ENCODE measurements at places on chromosomes 3 and 15.

GRCh38 chr15:93333796-93334195 is 244.8 kb upstream of the RGMA start:
- no peak for DNase-seq

DNA sequence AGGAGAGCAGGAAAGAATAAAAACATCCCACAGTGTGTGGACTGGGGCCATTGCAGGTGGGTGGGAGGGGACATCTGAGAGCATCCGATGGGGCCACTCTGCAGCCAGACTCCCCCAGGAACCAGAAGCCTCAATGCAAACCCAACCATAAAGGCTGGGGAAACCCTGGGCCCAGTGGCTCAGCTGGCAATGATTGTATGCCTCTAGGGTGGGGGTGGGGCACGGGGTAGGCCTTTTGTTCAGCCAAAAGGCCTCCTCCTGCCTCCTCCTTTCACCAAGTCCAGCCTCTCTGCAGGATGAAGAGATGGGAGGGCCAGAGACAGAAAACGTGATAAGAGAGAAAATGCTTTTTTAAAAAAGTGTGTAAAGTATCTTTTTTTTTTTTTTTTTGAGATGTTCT is 45.5 kb upstream of the HERC1 start:
- no peak for DNase-seq

- DNase-seq, result no peak
Observed at GRCh38 chr3:9398700-9399336, 1.4 kb downstream of the SETD5 start.

DNA sequence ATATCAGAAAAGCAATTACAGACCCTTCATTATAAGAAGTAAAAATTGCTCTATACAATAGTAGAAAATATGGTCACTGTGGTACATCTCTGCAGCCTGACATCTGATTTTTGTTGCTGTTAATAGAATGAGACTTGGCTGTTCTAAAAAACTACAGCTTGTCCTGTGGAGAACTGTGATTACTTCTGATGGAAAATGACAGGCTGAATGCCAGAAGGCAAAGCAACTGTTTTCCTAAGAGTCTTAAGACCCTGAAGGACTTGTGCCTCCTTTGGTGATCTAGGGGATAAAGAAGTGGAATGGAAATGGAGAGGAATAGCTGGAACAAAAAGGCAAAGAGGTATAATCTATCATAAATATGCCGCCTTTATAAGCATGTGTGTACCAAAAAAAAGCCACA is 314.8 kb downstream of the BCHE start:
- no peak for DNase-seq

GRCh38 chr3:58151637-58152036 is 59.1 kb downstream of the DNASE1L3 start:
- no peak for DNase-seq

DNA sequence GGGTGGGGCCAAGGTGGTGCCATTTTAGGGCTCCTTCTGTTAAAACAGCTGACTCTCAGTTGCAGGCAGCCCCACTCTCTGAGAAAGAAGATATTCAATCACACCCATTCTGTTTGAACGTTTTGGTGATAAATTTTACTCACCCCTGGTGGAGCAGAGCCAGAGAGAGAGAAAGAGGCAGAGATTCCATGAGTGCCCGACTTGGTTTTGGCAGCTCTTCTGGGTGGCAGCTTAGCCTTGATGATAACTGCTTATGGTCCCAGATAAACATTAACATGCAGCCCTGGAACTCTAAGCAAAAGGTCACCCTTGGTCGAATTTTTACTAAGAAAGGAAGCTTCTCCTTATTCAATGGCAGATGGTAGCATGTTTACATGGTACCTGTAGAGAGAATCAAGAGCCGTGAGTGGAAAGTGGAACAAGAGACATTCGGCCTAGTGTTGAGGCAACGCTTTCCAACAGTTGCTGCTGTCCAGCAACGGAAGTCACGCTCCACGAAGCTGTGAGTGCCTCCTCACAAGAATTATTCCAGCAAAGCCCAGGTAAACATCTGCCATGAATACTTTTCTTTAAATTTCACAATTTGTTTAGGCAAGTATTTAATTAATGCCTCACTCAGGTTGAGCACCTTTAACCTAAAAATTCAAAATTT is 530.6 kb upstream of the ROBO2 start:
- no peak for DNase-seq

DNA sequence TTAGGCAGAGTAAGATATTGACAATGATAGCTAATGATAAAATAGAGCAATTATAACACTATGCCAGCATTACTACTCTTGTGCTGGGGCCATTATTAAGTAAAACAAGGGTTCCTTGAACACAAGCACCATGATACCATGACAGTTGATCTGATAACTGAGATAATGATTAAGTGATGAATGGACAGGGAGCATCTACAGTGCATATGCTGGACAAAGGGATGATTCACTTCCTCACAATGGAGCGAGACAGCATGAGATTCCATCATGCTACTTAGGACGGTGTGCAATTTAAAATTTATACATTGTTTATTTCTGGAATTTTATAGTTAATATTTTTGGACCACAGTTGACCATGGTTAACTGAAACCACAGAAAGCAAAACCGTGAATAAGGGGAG is 156.6 kb downstream of the FHIT start:
- DNase-seq, result no peak

DNA sequence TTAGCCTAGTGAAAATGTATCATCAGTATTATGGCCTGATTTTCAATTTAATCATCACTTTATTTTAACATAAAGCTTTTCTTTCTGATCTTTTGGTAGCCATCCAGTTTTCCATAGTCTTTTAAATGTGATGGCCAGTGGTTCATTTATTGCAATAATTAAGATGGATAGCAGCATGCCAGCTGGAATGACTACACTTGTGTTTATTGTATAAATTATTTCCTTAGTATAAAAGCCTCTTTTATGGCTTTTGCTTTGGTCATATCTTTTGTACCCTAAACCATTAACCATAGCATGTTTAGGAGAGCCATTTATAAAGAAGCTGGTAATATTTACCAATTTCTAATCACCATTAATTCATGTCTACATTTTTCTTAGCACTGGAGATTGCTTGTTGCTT is 31.7 kb downstream of the ALCAM start:
- DNase-seq, result no peak

DNA sequence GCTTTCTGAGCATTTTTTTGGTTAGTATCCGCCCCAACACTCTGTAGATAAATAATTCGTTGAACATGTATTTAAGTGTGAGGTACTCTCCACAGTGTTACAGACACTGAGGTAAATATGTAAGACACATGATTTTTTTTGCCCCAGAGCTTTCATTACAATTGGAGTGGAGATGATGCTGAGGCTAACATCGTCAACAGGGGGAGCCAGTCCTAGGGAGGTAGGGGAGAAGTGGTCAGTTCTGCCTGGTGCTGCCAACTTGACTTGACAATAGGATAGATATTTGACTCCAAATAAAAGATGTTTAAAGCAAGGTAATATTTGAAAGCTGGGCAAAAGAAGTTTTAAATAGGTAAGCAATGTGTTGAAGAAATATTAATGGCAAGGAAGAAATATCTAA is 295.7 kb downstream of the UNC13C start:
- peak; percentile 0 for DNase-seq

DNA sequence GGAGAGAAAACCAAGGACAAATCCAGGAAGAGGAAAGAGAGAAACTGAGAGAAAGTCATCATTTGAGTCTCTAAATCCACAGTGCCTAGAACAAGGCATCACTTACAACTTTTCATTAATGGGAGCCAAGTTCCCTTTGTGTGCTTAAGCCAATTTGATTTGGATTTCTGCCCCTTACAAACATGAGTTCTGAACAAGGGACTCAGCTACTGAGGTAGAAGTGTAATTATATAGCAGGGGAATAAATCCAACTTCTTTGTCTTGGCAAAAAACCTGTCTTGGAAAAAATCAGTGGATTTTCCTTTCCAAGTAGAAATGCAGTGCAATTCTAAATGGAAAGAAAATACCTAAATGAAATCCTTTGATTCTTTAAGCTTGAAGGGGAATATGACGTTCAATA is 307.2 kb upstream of the CNTN3 start:
- DNase-seq, result no peak

GRCh38 chr3:7659079-7659478 is 798.2 kb downstream of the GRM7 start:
- DNase-seq, result no peak

- DNase-seq, result no peak
Observed at GRCh38 chr15:47997195-47998080, 123.4 kb upstream of the SLC24A5 start.

- DNase-seq, result no peak
Observed at GRCh38 chr15:70250208-70251201, 152.8 kb upstream of the TLE3 start.

- DNase-seq, result no peak
Observed at GRCh38 chr15:33411596-33412540, 101.1 kb downstream of the RYR3 start.

DNA sequence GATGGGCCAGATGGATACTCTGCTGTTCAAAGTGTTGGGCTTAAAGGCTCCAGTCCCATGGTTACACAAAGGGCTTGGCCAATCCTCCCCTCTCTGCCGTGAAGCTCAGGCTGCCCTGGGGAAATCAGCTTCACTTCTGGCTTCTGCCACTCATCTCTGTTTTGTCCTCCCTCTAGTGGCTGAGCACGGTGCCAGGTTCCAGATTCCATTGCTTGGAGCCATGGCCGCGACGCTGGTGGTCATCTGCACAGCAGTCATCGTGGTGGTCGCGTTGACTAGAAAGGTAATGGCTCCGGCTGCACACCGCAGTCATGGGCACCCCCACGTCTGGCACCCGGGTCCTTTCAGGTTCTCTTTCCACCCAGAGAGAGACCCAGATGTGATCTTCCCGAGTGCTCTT is 5.6 kb downstream of the TIGIT start:
- DNase-seq, result peak; percentile 37

- DNase-seq, result no peak
Observed at GRCh38 chr3:120258009-120258408, 27.0 kb downstream of the GPR156 start.

GRCh38 chr15:76195506-76196268 is 115.6 kb downstream of the ETFA start:
- DNase-seq, result no peak

- no peak for DNase-seq
Observed at GRCh38 chr3:71208211-71209095, 375.1 kb downstream of the FOXP1 start.

DNA sequence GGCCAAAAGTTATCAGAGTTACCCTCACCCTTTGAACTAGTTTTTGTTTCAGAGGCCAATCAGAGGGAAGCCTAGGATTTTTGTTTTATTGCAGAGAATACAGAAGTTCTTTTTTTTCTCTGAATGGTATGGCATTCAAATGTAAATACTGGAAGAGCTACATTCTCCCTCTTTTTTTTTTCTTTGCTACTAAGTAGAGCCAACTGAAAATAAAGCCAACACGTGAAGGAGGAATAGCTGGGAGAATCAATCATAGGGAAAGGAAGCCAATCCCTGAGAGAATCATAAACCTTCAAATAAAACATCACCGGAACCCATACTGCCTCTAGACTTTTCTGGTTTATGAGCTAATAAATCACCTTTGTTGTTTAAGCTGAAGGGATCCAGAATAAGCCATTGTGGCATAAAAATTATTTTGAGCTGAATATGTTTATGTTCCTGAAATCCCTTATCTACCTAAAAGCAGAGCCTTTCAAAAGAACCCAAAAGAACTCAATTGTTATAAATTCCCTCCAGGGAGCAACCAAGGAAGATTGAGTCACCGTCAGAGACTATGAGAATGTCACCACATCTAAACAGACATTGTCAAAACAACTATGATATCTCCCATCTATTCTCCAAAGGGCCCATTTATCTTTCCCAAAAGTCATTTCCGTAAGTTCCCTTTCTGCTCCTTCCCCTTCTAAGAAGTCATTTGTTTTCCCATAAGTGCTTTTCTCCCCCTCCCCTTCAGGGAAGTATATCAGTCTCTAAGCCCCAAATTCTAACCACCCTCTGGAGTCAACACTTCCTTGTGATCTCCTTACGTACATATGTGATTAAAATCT is 3.8 kb upstream of the ZNF280D start:
- DNase-seq, result no peak

GRCh38 chr15:69555080-69555479 is 102.5 kb downstream of the RPLP1 start:
- DNase-seq, result no peak

DNA sequence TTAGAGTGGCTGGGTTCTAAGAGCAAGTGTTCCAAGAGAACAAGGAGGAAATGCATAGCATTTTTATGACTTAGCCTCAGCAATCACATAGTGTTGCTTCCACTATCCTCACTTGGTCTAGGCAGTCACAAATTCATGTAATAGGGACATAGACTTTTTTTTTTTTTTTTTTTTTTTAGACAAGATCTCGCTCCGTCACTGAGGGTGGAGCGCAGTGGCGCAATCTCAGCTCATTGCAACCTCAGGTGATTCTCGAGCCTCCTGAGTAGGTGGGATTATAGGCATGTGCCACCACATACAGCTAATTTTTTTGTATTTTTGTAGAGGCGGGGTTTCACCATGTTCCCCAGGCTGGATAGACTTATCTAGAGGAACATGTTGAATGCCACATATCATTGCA is 4.7 kb upstream of the GNB4 start:
- DNase-seq, result no peak

DNA sequence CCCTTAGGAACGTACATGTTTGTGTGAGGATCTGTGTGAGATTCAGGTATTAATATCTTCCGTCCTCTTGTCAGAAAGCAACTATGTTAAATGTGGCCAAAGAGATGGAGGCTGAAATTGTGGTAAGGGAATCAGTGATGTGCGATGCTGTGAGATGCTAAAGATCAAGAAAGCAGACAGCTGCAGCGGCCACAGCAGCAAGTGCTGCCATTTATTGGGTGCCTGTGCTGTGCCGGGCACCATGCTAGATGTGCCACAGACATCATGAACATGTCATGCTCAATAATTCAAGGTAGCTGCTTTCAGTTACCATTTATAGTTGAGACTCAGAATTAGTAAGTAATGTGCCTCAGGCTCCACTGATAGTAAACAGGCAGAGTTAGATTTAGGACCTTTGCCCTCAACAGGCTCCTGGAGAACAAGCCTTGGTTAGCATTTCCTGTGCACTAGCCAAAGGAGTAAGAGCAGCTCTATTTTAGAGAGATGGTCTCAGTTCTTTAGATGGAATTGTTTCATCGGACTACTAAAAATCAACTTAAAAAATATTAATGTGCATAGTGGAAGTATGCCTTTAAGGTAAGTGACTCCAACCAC is 24.9 kb downstream of the LARS2 start:
- no peak for DNase-seq

- DNase-seq, result no peak
Observed at GRCh38 chr3:161212171-161212771, 8.8 kb upstream of the NMD3 start.

- no peak for DNase-seq
Observed at GRCh38 chr3:186996356-186996755, 66.0 kb downstream of the ST6GAL1 start.

DNA sequence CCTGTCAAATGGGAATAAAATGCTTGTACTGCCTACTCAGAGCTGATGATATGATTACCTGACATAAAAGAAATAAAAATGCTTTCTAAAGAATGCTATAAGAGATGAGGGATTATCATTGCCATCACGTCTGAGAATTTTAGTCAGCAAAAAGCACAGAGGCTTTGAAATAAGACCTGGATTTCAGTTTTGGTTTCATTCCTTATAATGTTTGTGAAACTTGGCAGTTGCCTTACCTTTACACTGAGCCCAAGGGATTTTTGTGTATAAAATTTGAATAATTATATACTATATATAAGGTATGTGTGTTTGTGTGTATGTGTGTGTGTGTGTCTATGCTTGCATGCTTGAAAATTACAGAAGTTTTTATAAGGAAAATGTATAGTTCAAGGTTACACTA is 634.8 kb upstream of the BCHE start:
- DNase-seq, result no peak

All from H54 (cell line).